Tibial nerve (tissue), 4 donors: ENCODE measurements at places on chromosomes 3 and 15. TPM values are rescaled to one million over a fixed set of nuclear protein-coding genes. Genes with fewer than 3 reads are reported as not detected.
A peak's percentile ranks its signal among the peaks of the same experiment; 100 is the strongest.

GRCh38 chr3:183464480-183464879 lies 36.1 kb upstream of the MCF2L2 start:
- H3K36me3 ChIP-seq: no peaks in the 10 kb centered on the region
- H3K4me3 ChIP-seq: no peak overlapping the region
- DNase-seq: no peak
- no peaks in the 10 kb centered on the region for H3K27me3 ChIP-seq
- H3K4me1 ChIP-seq: no peaks in the 10 kb centered on the region

Gene ALDH1L1
- 36.8 TPM for total RNA-seq

DNA sequence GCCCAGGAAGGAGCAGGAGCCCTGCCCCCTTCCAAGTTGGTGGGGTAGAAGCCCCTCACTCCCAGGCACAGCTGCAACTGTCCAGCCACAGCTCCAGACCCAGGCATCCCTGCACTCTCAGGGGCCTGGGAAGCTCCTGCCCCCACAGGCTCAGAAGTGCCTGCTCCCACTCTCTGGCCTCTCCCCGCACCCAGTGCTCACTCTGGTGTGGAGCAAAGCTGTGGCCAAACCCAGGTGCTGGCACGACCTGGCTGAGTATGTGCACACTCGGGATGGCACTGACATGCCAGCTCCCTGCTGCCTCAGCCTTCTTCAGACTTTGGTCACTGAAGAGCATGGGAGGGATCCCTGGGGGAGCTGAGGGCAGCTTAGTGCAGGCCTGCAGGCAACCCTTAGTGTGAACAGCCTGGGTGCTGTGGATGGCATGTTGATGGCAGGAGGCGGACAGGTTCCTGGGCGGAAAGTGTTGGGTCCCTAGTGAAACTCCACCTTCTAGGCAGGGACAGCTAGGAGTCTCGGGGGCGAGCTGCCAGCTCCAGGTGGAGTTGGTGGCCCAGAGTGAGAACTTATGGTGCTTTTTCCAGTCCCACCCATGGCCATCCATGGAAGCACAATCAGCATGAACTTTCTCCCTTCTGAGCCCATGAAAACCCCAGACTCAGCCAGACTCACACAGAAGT lies 489.2 kb upstream of the ROBO2 start:
- H3K4me3 ChIP-seq: no peak overlapping the region

GRCh38 chr15:86060674-86061073 lies 19.0 kb upstream of the AGBL1 start:
- H3K27ac ChIP-seq: peak overlapping the region; percentile 24

Gene EFHB
- 4.4 TPM for total RNA-seq

Gene TEX55
- total RNA-seq: not detected

DNA sequence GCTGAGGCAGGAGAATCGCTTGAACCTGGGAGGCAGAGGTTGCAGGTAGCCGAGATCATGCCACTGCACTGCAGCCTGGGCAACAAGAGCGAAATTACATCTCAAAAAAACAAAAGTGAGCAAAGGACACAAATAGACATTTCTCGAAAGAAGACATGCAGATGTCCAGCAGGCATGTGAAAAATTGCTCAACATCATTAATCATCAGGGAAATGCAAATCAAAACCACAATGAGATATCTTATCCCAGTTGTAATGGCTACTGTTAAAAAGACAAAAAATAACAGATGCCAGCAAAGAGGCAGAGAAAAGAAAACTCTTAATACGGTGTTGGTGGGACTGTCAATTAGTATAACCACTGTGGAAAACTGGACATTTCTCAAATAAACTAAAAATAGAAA lies 20.9 kb downstream of the ASB7 start:
- DNase-seq: no peak
- peaks cover 20% of the 10 kb centered on the region for H3K36me3 ChIP-seq
- H3K4me3 ChIP-seq: no peak overlapping the region
- H3K27ac ChIP-seq: no peak overlapping the region
- H3K4me1 ChIP-seq: no peaks in the 10 kb centered on the region
- H3K27me3 ChIP-seq: no peaks in the 10 kb centered on the region

DNA sequence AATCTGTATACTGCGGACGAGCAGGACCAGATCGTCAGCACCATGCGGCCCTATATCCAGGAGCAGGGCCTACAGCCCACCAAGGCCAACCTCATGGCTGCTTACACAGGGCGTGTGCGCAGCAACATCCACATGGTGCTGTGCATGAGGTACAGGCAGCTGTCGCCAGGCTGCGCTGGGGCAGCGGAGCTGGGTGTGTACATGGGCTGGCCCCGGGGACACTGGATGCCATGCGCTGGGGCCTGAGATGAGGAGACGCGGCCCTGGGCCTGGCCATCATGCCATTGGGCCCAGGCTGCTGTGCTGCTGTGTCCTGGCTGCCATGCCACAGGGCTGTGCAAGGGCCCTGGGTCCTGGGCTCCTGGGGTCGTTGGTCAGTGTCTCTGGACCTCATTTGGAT lies 61.5 kb downstream of the SEMA3G start:
- H3K4me3 ChIP-seq: no peak overlapping the region
- no peak for DNase-seq
- H3K4me1 ChIP-seq: no peaks in the 10 kb centered on the region

Gene ERC2
- total RNA-seq: 0.98 TPM

Gene LRRC2
- 0.60 TPM for total RNA-seq

DNA sequence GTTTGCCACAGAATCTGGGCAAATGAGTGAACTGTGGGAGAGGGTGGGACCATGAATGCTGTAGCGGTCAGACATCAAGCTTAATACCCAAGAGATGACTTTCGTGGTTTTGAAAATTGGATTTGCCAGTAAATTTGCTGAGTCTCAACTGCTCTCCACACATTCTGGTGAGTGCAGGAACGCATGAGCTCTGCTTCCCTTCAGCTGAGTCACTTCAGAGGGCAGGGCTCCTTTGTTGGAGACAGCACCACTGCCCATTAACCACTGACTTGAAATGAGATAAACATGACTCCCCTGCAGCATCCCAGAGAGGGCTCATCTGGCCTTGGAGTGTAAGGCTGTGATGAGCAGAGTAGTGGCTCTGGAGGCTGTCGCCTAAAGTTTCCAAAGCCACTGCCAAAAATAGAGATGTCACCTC lies 22.6 kb downstream of the RARRES1 start:
- peaks cover 38% of the 10 kb centered on the region for H3K36me3 ChIP-seq
- peaks cover 27% of the 10 kb centered on the region for H3K4me1 ChIP-seq
- no peaks in the 10 kb centered on the region for H3K27me3 ChIP-seq
- H3K4me3 ChIP-seq: no peak overlapping the region
- no peak for DNase-seq

DNA sequence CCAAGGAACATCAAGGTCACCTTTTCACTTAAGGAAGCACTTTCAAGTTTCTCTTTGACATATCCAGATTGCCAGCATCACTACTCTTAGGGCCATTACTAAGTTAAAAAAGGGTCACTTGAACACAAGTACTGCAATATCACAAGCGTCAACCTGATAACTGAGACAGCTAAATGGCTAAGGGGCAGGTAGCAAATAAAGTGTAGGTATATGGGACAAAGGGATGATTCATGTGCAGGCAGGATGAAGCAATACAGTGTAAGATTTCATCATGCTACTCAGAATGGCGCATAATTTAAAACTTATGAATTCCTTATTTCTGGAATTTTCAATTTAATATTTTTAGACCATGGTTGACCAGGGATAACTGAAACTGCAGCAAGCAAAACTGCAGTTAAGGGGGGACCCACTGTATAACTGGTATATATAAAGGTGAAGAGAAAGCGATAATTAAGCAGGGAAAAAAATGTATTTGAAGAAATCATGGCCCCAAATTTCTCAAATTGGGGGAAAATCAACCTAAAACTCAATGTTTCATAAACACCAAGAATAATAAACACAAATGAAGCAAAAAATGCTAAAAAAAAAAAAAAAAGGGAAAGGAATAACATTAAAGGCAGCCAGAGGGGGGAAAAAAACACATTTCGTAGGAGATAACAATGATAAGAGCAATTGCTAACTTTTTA lies 13.1 kb downstream of the CCR1 start:
- no peak for DNase-seq
- H3K27ac ChIP-seq: no peak overlapping the region
- no peaks in the 10 kb centered on the region for H3K36me3 ChIP-seq
- no peaks in the 10 kb centered on the region for H3K4me1 ChIP-seq
- H3K27me3 ChIP-seq: no peaks in the 10 kb centered on the region
- H3K4me3 ChIP-seq: no peak overlapping the region

DNA sequence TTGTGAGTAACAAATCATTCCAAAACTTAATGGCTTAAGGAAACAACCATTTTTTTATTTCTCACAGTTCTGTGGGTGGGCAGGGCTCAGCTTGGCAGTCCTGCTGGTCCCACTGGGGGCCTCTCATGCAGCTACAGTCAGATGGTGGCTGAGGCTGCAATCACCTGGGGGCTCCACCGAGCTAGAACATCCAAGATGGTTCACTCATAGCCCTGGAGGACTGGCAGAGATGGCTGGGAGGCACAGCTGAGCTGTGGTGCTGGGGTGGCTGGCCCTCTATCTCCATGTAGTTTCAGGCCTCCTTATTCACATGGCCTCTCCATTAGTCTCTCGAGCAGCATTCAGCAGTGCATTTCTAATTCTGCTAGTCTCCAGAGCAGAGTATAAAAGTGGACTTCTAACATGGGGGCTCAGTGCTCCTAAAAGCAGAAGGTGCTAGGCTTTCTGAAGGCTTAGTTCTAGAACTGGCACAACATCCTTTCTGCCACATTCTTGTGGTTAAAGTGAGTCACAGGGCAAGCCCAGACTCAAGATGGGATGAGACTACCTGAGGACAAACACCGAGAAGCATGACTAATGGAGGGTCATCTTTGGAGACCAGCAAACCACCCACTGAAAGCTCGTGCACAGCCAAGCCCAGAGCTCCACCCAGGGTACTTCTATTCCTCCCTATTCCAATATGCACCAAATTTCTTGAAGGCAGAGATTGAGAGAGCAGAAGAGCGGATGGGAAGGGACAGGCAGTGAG lies 6.3 kb downstream of the CAV3 start:
- no peak overlapping the region for H3K4me3 ChIP-seq
- H3K27me3 ChIP-seq: no peaks in the 10 kb centered on the region
- DNase-seq: no peak
- H3K36me3 ChIP-seq: no peaks in the 10 kb centered on the region

DNA sequence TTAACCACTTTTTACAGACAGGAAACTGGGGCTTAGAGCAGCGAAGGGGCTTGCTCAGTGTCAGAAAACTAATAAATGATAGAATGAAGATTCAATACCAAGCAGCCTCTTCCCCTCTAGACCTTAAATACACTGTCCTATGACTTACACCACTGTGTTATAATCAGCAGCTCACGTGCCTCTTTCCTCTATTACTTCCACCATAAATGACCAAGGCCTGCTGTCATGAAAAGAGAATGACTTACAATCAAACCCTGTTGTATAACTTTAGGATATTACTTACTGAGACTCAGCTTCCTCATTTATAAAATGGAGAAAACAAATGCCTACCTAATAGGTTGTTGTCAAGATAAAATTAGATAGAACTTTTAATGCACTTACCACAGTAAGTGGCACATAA lies 11.6 kb downstream of the FMN1 start:
- no peaks in the 10 kb centered on the region for H3K27me3 ChIP-seq
- no peak overlapping the region for H3K27ac ChIP-seq
- H3K4me3 ChIP-seq: no peak overlapping the region

Gene MESP2
- total RNA-seq: not detected

DNA sequence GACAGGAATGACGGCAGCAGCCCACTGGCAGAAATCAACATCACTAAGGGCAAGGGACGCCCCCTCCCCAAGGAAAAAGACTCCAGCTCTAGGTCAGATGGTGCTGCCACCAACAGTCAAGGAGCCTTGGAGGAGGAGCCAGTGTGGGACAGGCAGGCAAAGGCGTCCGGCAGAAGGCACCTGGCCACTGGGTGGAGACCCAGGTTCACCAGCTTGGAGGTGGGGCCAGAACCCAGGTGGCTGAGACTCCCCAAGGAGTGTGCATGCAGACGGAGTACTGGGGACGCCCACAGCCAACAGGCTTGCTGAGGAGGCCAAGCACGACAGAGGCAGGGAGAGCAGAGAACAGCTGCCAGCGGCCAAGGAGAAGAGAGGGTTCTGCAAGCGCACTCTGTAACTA lies 35.2 kb downstream of the PTPN23 start:
- no peak overlapping the region for H3K27ac ChIP-seq
- no peaks in the 10 kb centered on the region for H3K27me3 ChIP-seq
- H3K4me1 ChIP-seq: no peaks in the 10 kb centered on the region
- H3K4me3 ChIP-seq: no peak overlapping the region
- DNase-seq: no peak
- peaks cover 19% of the 10 kb centered on the region for H3K36me3 ChIP-seq

Gene SPINT1
- 1.1 TPM for total RNA-seq

Gene ALPK3
- 7.1 TPM for total RNA-seq

DNA sequence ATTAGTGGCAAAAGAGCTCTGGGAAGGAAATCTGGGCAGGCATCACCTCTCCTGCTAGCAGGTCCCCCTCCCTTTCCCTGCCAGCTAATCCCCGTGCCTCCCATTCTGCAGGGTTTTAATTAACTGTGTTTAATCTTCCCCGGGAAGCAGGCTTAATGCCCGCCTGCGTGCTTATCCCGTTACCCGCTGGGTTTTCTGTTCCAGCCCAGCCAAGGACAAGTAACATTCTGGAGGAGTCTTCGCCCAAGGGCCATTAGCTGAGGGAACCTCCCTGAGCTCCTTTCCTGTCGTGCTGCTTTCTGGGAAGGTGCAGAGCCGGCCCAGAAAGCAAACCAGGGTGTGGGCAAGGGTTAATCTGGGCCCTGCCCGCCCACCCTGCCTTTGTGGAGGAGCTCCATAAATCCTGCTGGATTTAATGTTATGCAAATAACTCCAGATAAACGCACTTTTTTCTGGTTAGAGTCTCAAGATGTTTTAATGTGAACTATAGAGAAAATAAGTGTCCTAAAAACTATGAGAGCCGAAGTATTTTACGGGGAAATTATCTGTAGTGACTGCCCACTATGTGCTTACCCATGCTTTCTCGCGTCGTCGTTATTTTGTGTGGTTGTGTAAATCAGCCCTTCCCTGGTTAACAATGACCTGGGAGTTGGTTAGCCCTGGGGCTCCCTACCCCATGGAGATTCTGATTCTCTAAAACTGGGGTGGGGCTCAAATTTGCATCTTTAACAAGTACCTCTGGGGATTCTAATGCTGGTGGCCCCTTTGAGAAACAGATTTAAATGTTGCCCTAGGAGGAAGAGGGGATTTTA lies 25.9 kb downstream of the TRIM71 start:
- H3K4me1 ChIP-seq: no peaks in the 10 kb centered on the region
- no peak for DNase-seq
- H3K27me3 ChIP-seq: no peaks in the 10 kb centered on the region

Gene DAG1
- 127 TPM for total RNA-seq

- no peaks in the 10 kb centered on the region for H3K36me3 ChIP-seq
- DNase-seq: no peak
- no peak overlapping the region for H3K27ac ChIP-seq
- H3K4me1 ChIP-seq: no peaks in the 10 kb centered on the region
These were observed 6.3 kb downstream of the CDIN1 start for GRCh38 chr15:36585774-36586173.

GRCh38 chr3:58776231-58776630 lies 109.7 kb upstream of the FAM3D start:
- H3K4me3 ChIP-seq: no peak overlapping the region
- no peaks in the 10 kb centered on the region for H3K27me3 ChIP-seq
- no peak for DNase-seq
- H3K27ac ChIP-seq: no peak overlapping the region
- no peaks in the 10 kb centered on the region for H3K4me1 ChIP-seq

Gene STRIT1
- total RNA-seq: not detected
